ENCODE measurements at places on chromosomes 2 and 18. TPM values are rescaled to one million over a fixed set of nuclear protein-coding genes. Genes with fewer than 3 reads are reported as not detected.

B4GALT6 gene
- total RNA-seq, result 18.4 TPM

LRRC30 gene
- not detected for total RNA-seq

RALB gene
- 31.5 TPM for total RNA-seq

ACMSD gene
- not detected for total RNA-seq

CPO gene
- not detected for total RNA-seq

SLC39A10 gene
- 40.6 TPM for total RNA-seq

RESP18 gene
- total RNA-seq, result not detected

CDH19 gene
- 76.4 TPM for total RNA-seq

MC5R gene
- not detected for total RNA-seq

Measured in SK-MEL-5 (cell line).